Heart right ventricle (tissue), 16 donors: ENCODE measurements at places on chromosomes 11 and 22.
A peak's percentile ranks its signal among the peaks of the same experiment; 100 is the strongest.

DNA sequence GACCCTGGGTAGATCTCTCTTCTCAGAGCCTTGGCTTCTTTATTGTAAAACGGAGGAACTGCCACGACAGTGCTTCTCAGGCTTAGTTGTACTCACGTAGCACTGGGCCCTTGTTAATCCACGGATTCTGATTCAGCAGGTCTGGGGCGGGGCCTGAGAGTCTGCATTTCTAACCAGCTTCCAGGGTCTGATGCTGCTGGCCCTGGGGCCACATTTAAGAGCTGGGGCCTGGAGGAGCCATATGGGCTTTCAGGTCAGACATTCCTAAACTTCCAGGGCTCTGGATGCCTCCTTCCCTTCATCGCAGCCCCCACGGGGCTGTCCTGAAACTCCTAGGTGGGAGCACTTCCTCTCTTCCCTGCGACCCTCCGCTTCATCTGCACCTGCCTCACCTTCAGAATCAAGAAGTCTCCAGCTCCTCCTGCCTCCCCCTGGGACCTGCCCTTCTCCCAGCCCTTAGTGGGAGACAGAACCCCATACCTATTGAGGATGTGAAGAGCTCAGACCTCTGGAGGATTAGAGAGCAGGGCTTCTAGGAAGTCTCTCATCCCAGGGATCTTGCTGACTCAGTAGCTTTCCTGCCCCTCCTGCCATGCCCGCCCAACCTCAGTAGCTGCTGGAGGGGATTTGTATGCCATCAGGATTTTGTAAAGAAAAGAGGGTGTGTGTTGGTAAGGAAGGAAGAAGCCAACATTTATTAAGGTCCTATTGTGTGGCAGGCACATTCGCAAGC, 92.5 kb downstream of the LRRC32 start:
- DNase-seq, result peak; percentile 32

- DNase-seq, result no peak
Measured at GRCh38 chr22:28002863-28003565, 84.0 kb upstream of the PITPNB start.

DNA sequence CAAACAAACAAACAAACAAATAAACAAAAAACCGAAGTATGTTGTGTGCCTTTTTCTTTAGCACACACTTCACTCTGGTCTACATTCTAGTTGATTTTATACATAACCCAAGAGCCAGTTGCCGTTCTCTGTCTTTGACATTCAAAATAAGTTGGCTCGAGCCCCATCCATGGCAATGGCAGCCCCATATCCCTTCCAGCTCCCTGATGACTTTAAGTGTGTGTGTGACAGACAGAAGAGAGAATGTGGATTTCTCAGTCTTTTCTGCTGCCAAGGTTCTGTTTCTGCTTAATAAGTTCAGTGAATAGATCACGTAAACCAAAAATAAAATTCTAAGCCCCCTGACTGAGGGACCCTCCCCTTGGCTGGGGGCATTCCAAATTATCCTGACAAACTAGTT, 100.6 kb upstream of the TENM4 start:
- no peak for DNase-seq

DNA sequence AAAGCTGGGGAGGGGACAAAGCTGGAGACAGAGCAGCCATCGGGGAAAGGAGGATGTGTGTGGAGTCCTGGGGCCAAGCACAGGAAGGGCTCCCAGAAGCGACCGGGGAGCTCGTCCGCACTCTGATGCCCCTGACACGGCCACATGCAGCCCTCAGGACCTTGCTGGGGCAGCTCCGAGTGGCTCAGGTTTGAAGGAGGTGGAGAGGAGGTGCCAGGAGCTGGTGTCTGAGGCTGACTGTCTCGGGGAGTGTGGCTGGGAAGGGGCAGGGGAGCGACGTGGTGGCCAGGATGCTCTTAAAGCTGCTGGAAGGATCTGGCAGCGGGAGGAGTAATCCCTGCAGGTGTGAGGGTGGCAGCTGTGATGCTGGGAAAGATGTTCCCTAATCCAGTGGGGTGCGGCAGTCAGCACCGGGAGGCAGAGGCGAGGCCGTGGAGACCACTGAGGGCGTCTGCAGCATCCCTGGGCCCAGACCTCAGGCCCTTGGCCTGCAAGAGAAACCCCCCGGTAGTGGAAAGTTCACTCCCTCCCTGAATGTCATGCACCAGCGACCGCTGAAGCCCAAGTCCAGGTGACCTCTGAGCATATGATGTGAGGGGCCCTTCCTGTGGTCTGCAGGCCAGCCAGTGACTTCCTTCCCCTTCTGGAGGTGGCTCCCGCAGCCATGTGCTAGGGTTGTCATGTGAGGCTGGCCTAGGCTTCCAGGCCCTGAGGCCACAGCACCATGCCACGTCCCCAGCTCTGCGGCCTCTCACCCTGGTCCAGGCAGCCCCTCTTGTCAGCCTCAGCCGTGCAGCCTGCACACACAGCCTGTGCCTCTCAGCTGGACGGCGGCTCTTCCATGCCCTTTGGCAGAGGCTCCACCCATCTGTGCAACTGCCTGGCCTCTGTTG, 17.2 kb upstream of the CTSD start:
- DNase-seq, result no peak

- DNase-seq, result no peak
Measured at GRCh38 chr11:62404901-62405300, 13.9 kb upstream of the SCGB1A1 start.
